ENCODE measurements at places on chromosomes 1 and 21. TPM values are rescaled to one million over a fixed set of nuclear protein-coding genes. Genes with fewer than 3 reads are reported as not detected.

GRCh38 chr1:160795951-160796383 lies at the start of gene LY9:
TSS of gene LY9 (plus strand) at chr1:160796174. CDS start at chr1:160796188, 14 bp downstream.
- no peak within 1 kb of the TSS for H3K4me3 ChIP-seq
- H3K27ac ChIP-seq: no peak within 1 kb of the TSS
- no peaks in the 10 kb centered on the region for H3K27me3 ChIP-seq
- no peak for DNase-seq
- H3K36me3 ChIP-seq: no peaks in the 10 kb centered on the region

DNA sequence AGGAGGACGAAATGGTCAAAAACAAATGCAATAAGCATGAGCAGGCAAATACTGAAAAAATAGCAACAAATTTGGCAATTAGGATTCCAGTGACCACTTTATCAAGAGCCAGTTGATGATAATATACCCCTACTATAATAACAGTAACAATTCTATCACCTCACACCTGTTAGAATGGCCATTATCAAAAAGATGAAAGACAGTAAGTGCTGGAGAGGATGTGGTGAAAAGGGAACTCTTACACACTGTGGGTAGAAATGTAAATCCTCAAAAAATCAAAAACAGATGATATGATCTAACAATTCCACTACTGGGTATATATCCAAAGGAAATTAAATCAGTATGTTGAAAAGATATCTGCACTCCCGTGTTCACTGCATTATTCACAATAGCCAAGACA lies 114.3 kb upstream of the GFI1 start:
- DNase-seq: no peak
- no peak overlapping the region for H3K4me3 ChIP-seq
- H3K36me3 ChIP-seq: no peaks in the 10 kb centered on the region
- no peak overlapping the region for H3K27ac ChIP-seq

- H3K4me3 ChIP-seq: no peak overlapping the region
- no peak overlapping the region for H3K27ac ChIP-seq
- H3K36me3 ChIP-seq: no peaks in the 10 kb centered on the region
- no peaks in the 10 kb centered on the region for H3K4me1 ChIP-seq
- H3K27me3 ChIP-seq: no peaks in the 10 kb centered on the region
- no peak for DNase-seq
Observed at GRCh38 chr1:81424061-81424460, 376.7 kb upstream of the ADGRL2 start.

DNA sequence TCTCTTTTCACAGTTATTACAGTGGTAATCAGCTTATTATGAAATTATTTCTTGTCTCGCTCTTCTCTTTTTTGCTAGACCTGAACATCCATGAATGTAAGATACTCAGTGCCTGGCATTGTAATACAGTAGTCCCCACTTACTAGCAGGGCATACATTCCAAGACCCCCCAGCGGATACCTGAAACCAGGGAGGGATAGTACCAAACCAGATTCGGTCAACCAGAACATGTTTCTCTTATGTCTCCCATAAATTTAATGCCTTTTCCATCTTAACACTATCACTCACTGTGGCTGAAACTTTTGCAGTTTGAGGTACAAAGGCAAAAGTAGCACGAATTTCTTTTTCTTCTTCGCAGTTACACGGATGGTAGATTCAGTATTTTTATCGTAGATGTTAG lies 24.6 kb upstream of the B3GALT2 start:
- H3K27me3 ChIP-seq: no peaks in the 10 kb centered on the region
- no peaks in the 10 kb centered on the region for H3K4me1 ChIP-seq
- H3K36me3 ChIP-seq: peaks cover 7% of the 10 kb centered on the region
- DNase-seq: no peak
- no peak overlapping the region for H3K27ac ChIP-seq

The CELA3B gene
- not detected for total RNA-seq

GRCh38 chr1:219741011-219741970 lies 128.4 kb upstream of the ZC3H11B start:
- no peak for DNase-seq
- no peaks in the 10 kb centered on the region for H3K4me1 ChIP-seq
- H3K36me3 ChIP-seq: no peaks in the 10 kb centered on the region
- no peaks in the 10 kb centered on the region for H3K27me3 ChIP-seq

GRCh38 chr1:20712215-20712577 lies 5.6 kb downstream of the KIF17 start:
- peaks cover 8% of the 10 kb centered on the region for H3K27me3 ChIP-seq
- H3K4me1 ChIP-seq: peaks cover under 1% of the 10 kb centered on the region
- H3K36me3 ChIP-seq: no peaks in the 10 kb centered on the region
- DNase-seq: no peak

The CZIB gene
- 28.9 TPM for total RNA-seq

- no peak overlapping the region for H3K4me3 ChIP-seq
- peaks cover 10% of the 10 kb centered on the region for H3K4me1 ChIP-seq
- no peaks in the 10 kb centered on the region for H3K36me3 ChIP-seq
Observed at GRCh38 chr1:12640237-12640957, 3.5 kb upstream of the AADACL4 start.

The PLEKHN1 gene
- not detected for total RNA-seq

The GJA5 gene
- total RNA-seq: 49.7 TPM

DNA sequence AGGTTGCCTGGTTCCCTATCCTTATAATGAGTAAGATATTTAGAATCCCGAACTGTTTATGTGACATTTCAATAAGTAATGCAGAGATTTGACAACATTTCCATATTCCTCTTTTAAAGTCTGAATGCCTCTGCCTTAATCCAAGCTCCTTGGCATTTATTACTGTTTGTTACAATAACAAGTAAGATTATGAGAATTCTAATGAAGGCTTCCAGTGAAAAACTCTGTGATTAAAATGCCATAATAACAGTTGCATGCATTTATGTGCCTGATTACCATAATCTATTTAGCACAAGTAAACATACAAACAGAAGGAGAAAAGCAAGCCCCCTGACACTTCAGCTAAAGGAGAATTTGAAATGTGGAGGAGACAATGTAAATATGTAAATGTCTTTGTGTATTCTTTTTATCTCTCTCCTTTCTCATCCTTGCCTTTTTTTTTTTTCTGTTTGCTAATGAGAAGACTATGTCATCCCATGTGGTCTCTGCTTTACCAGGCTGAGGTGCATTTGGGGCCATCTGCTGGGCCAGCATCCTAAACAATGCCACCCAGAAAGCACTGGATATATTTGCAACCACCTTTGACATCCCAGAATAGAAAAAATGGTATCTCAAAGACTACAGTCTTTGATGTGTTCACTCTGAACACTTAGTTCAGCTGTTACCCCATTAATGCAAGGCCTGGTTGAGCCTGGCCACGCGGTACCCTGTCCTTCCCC lies 17.2 kb upstream of the OLIG2 start:
- DNase-seq: no peak
- no peaks in the 10 kb centered on the region for H3K27me3 ChIP-seq
- no peak overlapping the region for H3K27ac ChIP-seq
- H3K4me1 ChIP-seq: no peaks in the 10 kb centered on the region
- no peak overlapping the region for H3K4me3 ChIP-seq
- no peaks in the 10 kb centered on the region for H3K36me3 ChIP-seq

DNA sequence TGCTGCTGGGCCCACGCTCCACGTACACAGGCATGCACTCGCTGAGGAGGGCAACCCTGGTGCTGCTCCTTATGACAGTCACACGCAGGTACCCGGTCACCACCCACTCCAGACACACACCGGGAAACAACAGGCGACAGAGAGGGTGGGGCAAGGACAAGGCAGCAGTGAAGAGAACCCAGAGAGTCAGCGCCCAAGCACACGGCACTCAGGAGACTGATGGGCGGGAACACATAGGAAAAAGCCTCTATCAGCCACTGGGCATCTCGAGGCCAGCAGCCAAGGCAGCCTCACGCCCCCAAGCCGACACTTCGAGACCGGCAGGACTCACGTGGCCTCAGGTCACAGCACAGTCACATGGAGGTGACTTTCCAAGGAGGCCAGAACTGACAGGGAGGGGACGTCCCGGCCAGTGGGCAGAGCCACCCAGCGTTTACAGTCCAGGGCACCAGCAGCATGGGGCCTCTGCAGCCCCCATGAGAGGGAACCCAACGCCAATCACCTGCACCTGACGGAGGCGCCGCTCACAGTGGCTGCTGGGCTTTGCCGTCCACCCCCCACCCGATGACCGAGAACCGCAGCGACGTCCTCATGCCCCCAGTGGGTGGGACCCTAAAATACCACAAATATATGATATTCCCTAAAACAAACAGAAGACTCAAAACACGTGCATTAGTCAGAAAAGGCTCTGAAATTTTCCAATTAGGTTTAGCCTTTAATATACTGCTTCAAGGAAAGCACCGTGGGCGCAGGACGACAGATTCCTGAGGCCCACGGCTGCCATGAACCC lies 19.7 kb downstream of the PTTG1IP start:
- H3K4me3 ChIP-seq: no peak overlapping the region
- no peaks in the 10 kb centered on the region for H3K27me3 ChIP-seq
- no peak for DNase-seq
- H3K27ac ChIP-seq: no peak overlapping the region

DNA sequence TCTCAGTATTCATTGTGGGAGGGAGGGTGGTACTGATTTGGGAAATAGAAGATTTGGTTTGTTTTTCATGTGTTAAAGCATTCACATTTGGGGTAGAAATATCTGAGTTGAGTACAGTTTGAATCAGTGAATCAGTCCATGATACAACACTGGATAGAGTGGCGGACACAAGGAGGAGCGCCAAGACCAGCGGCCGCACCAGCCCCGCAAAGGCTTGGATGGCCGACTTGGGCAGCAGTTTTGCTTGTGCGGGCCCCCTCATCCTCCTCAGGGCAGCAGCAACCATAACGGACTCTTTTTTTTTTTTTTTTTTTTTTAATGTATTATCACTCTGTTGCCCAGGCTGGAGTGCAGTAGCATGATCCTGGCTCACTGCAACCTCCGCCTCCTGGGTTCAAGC lies 20.0 kb upstream of the CDC14A start:
- no peak overlapping the region for H3K4me3 ChIP-seq
- no peaks in the 10 kb centered on the region for H3K36me3 ChIP-seq
- H3K27me3 ChIP-seq: no peaks in the 10 kb centered on the region
- no peaks in the 10 kb centered on the region for H3K4me1 ChIP-seq
- no peak for DNase-seq

GRCh38 chr1:199657449-199657848 lies 370.1 kb upstream of the NR5A2 start:
- H3K4me3 ChIP-seq: no peak overlapping the region
- no peak for DNase-seq
- no peak overlapping the region for H3K27ac ChIP-seq
- no peaks in the 10 kb centered on the region for H3K36me3 ChIP-seq
- H3K27me3 ChIP-seq: no peaks in the 10 kb centered on the region

DNA sequence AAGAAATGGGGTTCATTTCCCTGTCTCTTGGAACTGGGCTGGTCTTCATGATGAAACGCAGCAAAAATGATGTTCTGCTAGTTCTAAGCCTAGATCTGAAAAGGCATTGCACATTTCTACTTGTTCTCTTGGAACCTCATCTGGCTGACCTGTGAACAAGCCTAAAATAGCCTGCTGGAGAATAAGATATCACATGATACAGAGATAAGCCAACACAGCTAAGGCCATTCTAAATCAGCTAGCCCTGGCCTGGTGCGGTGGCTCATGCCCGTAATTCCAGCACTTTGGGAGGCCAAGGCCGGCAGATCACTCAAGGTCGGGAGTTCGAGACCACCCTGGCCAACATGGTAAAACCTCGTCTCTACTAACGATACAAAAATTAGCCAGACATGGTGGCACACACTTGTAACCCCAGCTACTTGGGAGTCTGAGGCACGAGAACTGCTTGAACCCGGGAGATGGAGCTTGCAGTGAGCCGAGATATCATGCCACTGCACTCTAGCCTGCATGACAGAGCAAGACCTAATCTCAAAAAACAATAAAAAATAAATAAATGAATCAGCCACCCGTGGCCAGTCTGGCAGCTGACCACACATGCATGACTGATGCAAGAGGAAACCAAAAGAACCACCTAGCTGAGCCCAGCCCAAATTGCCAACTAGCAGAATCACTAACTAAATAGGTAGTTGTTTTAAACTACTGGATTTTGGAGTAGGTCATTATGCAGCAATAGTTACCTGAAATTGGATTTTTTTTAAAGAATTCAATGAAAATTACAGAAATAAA lies 18.0 kb downstream of the CD244 start:
- H3K27me3 ChIP-seq: no peaks in the 10 kb centered on the region
- H3K4me3 ChIP-seq: no peak overlapping the region
- no peaks in the 10 kb centered on the region for H3K4me1 ChIP-seq
- no peak overlapping the region for H3K27ac ChIP-seq

DNA sequence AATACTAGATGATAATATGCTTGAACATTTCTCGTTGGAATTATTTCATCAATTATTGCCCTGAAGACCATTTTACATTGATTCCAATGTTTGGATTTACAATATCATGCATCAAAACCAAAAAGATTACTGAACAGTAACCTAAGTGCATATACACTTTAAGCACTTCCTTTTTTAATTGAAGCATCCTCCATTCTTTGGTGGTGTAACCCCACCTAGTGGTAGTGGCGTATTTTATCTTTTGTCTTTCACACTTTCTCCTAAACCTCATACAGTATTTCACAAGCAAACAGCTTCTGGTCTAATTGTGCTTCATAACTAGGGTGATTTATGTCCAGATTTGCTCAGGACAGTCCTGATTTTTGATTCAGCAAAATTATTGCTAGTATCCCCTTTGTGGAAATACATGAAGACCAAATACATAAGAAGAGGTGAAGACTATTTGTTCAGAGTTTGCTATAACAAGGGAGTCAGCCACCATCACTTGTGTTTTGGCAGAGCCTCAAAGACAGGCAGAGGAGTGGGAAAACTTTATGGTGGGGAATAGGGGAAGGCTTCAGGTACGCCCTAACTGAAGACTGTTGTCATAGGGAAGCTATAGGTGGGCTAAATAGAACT lies 3.4 kb upstream of the NVL start:
- DNase-seq: no peak
- H3K4me3 ChIP-seq: no peak overlapping the region
- no peak overlapping the region for H3K27ac ChIP-seq
- no peaks in the 10 kb centered on the region for H3K27me3 ChIP-seq
- H3K36me3 ChIP-seq: no peaks in the 10 kb centered on the region
- H3K4me1 ChIP-seq: peaks cover 18% of the 10 kb centered on the region

GRCh38 chr21:36428761-36429432 lies 43.7 kb downstream of the CHAF1B start:
- H3K4me1 ChIP-seq: no peaks in the 10 kb centered on the region
- H3K27me3 ChIP-seq: no peaks in the 10 kb centered on the region
- H3K4me3 ChIP-seq: no peak overlapping the region
- no peaks in the 10 kb centered on the region for H3K36me3 ChIP-seq

All from ascending aorta (tissue), 2 donors.